NCI-H1694 (cell line): ENCODE measurements at places on chromosomes 5 and 9.

GRCh38 chr5:93519740-93520139, 61.3 kb downstream of the NR2F1-AS1 start:
- DNase-seq, result no peak

- DNase-seq, result no peak
Measured at GRCh38 chr9:99873943-99874584, 32.4 kb upstream of the STX17 start.

- no peak for DNase-seq
Measured at GRCh38 chr9:128633057-128633456, 23.6 kb downstream of the DYNC2I2 start.

DNA sequence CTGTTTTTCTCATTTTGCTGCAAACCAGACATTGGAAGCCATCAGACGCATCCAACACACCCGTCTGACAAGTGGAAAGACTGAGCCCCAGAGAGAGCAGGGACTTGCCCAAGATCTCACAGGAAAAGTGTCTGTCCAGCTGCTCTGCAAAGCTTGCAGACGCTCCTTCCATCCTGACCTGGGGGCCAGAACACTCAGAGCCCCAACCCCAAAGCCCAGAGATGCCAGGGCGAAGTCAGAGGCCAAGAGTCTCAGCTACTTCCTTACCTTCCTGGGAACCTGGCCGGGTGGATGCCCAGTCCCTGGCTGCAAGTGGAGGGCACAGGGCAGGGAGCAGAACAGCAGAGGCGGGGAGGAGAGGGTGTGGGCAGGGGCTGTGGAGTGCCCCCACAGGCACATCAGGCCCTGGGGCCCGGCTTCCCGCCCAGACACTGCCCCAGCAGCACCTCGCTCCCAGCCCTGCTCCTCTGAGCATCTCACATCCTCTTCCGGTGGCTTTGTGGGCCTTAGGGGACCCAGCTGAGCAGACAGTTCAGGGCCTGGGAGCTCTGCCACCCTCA, 9.7 kb upstream of the RALGDS start:
- DNase-seq, result no peak

GRCh38 chr5:55601204-55601618, 66.4 kb upstream of the PLPP1 start:
- no peak for DNase-seq

DNA sequence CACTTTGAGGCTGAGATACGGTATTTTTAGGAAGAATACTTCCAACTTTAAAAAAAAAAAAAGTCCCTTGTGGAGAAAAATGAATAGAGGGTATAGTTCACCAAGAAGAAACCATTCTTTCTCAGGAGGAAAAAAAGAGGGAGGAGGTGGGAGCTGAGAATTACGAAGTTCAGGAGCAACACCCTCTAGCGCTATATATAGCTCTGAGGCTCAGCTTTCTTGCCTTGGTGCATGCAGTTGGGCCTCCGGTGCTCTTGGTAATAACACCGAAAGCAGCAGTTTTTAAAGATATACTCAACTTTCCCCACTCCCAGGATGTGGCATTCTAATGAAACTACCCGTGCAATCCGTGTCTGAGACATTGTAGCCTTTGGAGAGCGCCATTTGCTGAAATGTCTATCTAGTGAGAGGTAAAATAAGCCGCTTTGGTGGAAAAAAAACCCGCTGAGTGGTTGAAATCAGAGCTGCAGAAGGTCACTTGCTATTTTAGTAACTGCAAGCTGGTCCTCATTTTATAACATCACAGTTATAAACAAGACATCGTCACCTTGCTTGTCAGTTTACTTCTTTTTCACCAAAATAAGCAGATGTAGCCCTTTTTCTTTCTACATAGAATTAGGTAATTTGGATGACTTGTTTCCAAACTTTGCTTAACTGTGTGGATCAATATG, 156.4 kb downstream of the RORB start:
- DNase-seq, result no peak

DNA sequence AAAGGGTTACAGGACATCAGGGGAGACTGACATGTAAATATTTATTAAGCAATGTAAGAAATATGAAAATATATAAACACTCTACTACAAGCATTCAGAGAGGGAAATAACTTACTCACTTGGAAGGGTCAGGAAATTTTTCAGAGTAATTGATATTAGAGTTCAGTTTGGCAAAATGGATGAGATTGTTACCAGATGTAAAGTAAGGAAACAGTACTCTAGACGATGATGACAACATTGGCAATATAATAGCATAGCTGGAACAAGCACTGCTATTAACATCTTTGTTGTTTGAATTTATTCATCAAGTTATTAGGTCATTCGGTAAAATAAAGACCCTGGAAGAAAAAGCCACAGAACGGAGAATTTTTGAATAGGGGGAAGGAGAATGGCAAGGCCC, 49.1 kb downstream of the GNA14 start:
- no peak for DNase-seq

DNA sequence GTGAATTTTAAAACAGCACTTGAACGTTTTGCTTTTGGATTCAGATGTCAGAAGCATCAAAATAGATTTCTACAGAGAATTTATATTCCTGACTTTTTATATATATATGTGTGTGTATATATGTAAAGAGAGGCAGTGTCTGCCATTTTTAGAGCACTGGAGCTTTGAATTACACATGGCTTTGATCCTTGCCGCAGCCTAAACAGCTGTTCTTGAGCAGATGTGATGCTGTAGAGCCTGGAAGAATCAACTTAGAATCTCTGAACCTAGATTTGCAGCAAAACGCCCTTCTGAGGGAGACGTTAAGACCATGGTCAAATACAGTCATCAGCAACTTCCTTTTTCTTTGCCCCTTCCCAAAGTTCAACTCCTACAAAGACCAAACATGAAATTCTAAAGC, 21.7 kb upstream of the C5orf47 start:
- DNase-seq, result no peak

DNA sequence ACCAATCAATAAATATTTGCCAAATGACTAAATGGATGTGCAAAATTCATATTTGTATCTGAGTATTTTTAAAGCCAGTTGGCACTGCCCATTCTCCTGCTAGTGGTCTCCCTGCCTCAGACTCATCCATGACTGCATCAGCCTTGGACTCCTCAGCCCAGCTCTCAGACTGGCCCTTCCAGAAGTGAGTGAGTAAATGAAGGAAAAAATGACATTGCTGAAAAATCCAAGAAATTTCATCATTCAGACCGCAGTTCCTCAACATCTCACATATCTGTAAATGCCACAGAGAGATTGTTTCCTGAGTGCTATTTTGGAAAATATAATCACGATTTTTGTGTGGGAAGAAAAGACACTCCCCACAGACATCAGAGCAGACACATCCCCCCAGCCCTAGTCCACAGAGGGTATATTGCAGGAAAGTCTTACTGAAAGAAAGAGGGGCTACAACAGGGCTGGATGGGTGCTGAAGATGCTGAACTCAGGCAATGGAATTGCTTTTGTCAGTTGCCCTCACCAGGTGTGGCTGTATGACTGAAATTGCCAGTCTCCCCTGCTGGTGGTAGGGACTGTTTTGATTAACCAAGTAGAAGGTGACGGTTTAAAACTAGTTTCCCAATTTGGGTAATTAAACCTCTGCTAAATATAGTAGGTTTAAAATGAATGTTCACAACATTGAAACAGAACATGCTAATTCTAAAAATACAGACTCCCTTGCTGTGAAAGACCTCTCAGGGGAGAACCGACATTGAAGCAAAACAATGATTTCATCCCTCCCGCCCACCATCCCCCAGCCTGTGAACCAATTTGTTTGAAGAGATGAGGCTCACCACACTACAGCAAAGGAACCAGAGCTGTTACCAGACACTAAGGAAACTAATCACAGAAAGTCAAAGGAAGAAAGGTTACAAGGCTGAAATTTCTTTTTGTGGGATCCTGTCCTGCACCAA, 158.8 kb downstream of the DEPDC1B start:
- no peak for DNase-seq

DNA sequence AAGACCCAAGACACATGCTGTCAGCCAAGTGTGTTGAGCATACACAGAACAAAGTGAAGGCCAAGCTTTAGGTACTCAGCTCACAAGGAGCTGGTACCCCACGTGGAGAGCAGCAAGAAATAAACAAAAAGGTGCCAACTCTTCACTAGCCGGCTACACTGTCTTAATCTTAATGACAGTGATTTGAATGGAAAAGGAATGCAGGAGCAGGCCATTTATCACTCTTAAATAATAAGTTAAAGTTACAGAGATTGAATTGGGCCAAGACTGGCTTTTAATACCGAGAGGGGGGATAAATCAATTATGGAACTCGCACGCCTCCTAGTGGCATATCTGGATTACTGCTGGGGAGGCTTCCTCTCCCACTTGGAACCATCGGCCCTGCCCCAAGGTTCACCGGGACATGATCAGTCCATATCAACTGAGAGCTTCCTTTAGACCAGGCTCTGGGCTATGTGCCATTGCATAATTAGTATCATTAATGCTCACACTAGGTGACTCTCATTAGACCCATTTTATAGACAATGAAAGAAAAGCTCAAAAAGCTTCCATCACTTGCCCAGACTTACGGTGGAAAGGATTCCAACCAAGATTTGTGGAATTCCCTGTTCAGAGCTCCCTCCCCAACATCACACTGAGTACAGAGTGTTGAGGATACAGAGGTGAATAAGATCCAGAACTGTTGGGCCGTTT, 94.0 kb downstream of the ACTL7B start:
- peak; percentile 42 for DNase-seq

GRCh38 chr9:37371565-37372464, 50.7 kb upstream of the GRHPR start:
- no peak for DNase-seq

- DNase-seq, result no peak
Measured at GRCh38 chr5:98556712-98557111, 216.8 kb upstream of the RGMB start.

GRCh38 chr9:14080959-14081542, 232.9 kb downstream of the NFIB start:
- no peak for DNase-seq

- DNase-seq, result no peak
Measured at GRCh38 chr9:86486891-86487837, 133.0 kb upstream of the TUT7 start.

DNA sequence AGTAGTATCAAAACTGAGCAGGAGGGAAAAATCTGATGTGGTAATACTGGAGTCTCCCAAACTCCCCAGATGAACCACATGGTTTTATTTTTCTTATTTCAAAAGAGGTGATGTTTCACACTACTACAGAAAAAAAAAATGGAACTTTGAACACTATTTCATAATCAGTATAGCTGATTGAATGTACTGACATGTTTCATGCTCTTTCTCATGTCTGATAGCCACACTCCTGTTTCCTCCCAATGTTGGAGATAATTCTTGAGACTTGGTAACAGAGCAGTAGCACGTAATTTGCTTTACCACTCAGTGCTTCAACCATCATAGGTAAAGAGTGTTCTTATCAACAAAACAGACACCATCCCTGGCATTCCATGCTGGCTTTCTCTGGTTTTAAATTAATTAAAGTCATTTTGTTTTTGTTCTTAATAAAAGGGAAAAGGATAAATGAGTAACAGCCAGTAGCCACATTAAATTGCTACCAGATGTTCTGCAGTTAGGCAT, 85.2 kb downstream of the MUSK start:
- no peak for DNase-seq

DNA sequence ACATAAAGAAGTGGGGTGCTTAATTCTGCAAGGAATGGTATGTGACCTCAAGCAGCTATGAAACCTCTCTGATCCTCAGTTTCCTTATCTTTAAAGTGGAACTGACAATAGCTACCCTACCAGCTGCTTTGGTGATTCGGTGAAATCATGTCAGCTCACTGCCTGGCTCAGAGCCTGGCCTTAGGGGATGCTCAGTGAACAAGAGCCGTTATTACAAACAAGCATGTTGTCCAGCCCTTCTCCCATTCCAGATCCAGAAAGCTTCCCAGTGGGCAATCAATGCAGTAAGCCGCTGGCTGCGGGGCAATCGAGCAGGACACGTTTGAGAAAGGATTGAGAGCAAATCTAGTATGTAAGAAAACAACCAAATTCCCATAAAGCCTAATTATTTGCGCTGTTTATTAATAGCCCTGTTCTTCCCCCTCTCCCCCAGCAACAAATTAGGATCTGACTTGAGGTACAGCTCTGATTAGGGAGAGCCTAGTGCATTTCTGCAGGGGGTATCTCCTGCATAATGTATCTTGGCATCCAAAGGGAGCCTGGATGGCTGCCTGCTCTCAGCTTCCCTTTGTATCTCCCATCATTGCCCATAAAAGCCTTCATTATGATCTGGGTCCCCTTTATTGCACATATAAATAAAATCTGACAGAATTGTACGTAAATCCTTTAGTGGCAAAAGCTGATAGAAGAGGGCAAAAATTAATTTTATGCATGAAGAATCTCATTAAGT, 371.4 kb downstream of the TMEM232 start:
- DNase-seq, result no peak

GRCh38 chr5:58680503-58680902, 97.6 kb downstream of the RAB3C start:
- DNase-seq, result no peak

DNA sequence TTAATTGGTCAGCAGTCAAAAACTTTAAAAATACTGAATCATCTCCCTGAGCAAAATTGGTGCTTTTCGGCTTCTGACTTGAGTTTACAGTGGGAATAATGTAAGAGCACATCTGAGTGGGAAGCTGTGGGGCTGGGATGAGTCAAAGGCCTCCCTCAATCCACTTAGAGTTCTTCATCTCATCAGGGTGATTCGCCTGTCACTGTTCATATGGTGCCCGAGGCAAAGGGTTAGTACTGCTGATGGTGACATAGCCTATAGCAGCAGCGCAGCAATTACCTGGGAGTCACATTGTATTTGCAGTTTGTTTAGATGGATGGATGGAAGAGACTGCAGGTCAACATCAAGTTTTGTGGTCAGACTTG, 113.8 kb upstream of the ZNF608 start:
- no peak for DNase-seq

DNA sequence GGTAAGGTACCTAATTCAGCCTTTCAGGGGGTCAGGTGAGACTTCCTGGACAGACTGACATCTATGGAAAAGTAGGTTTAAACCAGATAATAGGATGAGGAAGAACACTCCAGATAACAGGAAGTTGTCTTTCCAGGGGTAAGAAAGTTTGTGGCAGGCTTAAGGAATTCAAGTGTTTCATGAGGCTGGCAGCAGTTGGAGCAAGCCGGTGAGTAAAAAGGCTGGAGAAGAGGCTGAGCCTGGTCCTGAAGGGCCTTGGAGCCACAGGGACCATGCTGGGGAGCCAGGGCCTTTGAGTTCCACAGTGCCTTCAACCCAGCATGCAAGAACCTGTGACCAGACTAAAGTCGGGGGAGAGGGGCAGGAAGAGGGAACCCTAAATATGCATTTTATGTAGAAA, 353.4 kb downstream of the SPOCK1 start:
- DNase-seq, result no peak

DNA sequence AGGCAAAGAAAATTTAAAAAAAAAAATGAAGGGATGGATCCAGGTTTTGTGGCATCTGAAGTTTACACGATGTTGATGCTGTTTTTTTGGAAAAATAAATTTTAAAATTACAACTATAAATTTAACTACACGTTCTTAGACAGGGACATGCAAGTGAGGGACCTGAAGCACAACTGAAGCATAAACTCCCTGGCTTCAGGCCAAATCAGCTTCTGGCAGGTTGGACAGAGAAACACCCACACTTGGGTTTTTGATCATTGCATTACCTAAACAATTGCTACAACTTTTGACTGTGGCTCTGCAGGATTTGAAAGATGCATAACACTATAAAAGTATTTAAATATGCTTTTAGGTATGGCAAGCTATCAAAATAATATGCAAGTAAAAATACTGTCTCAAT, 1318.3 kb upstream of the DMAC1 start:
- no peak for DNase-seq
